NCI-H187 treated with DMSO at 0.1 percent for 48 hours (cell line): ENCODE measurements at places on chromosomes 12 and 14.

GRCh38 chr12:42611571-42612230 lies 22.2 kb upstream of the PRICKLE1 start:
- no peak for DNase-seq

DNA sequence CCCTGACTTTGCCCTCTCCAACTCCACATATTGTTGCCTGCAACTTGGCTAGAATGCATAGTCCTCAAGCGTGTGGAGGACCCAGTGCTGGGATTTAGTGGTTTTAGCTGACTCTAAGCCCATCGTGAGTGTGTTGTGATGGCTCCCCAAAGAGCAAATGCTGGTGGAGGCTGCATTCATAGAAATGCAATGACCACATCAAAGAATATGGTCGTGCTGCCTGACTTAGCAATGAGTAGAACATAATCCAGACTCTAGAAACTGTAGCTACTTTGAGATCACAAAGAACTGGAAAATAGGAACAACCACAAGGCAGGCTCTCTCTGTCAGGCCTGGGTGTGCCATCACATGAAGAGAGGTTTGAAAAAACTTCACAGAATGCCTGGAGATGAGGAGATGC lies 1.3 kb downstream of the DYRK4 start:
- no peak for DNase-seq

GRCh38 chr12:88144546-88145468 lies 2.7 kb downstream of the TMTC3 start:
- DNase-seq: no peak

DNA sequence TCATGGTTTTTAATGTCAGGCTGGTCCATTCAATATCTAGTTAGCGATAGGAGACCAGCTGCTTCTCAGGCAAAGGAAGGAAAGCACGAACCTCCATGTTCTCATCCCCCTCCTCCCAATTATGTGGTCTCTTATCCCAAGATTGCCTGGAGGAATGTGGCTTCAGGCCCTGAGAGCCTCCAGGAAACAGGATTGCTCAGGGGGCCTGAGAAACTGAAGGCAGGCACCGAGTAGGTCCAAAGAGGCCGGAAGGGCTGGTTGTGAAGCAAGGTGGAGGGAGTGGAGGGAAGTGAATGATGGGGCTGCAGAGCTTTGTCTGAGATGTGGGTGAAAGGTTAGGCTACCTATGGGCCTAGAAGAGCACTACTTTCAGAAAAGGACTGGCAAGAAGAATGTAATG lies 188.2 kb upstream of the DDHD1 start:
- DNase-seq: no peak

GRCh38 chr12:104583301-104583700 lies 126.6 kb downstream of the CHST11 start:
- no peak for DNase-seq

GRCh38 chr12:127355061-127355841 lies 911.7 kb upstream of the TMEM132C start:
- no peak for DNase-seq

DNA sequence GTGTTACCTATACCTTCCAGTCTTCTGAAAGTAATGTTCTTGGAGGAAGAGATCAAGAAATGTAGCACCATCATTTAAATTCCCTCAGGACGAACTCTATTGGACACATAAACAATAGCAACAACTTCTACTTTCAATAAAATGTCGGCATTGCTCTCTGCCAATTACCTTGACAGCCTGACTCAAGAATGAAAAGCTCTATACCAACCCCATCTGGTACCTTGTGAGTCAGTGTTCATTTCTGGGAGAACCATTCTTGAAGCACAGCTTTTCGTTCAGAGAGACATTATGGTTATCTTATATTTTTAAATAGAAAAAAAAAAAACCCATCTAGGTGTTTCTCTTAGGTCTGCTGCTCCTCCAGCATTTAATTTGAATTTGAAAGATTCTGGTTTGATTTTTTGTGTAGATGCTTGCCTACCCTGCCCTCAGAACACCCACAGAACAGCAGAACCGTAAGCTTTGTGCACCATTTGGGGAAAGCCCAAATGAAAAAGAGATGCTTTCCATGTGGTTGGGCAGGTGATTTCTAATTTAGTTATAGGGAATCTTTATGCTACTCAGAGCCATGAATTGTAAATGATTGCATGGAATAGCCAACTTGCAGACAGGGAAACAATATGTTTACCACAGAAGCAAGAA lies 156.0 kb downstream of the SAMD4A start:
- no peak for DNase-seq
